Esophagus muscularis mucosa (tissue), 4 donors: ENCODE measurements at places on chromosomes 16 and 17. TPM values are rescaled to one million over a fixed set of nuclear protein-coding genes. Genes with fewer than 3 reads are reported as not detected.

- no peaks in the 10 kb centered on the region for H3K36me3 ChIP-seq
- no peaks in the 10 kb centered on the region for H3K27me3 ChIP-seq
- no peak overlapping the region for H3K27ac ChIP-seq
- no peak for DNase-seq
- peaks cover 45% of the 10 kb centered on the region for H3K4me1 ChIP-seq
- peak overlapping the region; percentile 54 for H3K4me3 ChIP-seq
These were observed 1.3 kb downstream of the SAMD14 start for GRCh38 chr17:50128441-50129352.

- no peak for DNase-seq
- H3K27ac ChIP-seq, result peak overlapping the region; percentile 72
- H3K36me3 ChIP-seq, result no peaks in the 10 kb centered on the region
- no peak overlapping the region for H3K4me3 ChIP-seq
- H3K27me3 ChIP-seq, result no peaks in the 10 kb centered on the region
These were observed 6.4 kb downstream of the USP22 start for GRCh38 chr17:21036361-21036881.

GRCh38 chr17:77686903-77687302, 271.6 kb upstream of the TNRC6C start:
- no peak overlapping the region for H3K27ac ChIP-seq
- H3K4me3 ChIP-seq, result no peak overlapping the region
- H3K36me3 ChIP-seq, result no peaks in the 10 kb centered on the region
- H3K4me1 ChIP-seq, result peaks cover 20% of the 10 kb centered on the region
- no peaks in the 10 kb centered on the region for H3K27me3 ChIP-seq

DNA sequence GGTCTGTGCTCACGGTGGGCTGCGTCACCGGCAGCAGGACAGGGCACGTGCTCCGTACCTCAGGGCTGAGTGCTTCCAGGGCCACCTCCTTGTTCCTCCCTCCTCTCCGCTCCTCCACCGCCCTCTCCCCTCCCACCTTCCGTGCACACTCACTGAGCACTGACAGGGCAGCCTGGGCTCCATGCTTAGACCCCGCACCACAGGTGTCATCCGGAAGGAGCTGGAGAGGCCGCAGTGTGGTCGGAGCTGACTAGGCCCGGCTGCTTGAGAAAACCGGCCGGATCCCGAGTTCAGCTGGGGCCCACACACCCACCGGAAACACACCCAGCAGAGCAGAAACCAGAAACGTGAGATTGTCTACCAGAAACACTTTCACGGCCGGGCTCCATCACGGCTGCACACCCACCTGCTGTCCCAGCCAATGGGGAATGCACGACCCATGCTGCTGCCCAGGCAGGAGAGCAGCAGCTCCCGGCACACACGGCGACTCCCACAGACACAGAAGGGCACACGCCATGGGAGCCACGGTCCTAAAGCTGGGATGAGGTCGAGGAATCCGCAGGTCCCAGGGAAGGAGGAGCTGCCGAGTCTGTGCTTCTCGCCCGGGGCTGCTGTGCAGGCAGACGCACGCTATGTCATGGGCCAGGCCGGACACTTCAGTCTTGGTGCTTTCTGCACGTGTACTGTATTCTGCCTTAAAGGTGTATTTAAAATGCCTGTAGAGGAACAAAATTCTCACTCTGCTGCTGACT, 55.0 kb upstream of the ZNF469 start:
- no peak overlapping the region for H3K4me3 ChIP-seq
- H3K4me1 ChIP-seq, result peaks cover 11% of the 10 kb centered on the region
- H3K27me3 ChIP-seq, result no peaks in the 10 kb centered on the region
- no peaks in the 10 kb centered on the region for H3K36me3 ChIP-seq
- no peak for DNase-seq

TBX21 gene
- 0.63 TPM for total RNA-seq

BCAR1 gene
- total RNA-seq, result 45.7 TPM

DNA sequence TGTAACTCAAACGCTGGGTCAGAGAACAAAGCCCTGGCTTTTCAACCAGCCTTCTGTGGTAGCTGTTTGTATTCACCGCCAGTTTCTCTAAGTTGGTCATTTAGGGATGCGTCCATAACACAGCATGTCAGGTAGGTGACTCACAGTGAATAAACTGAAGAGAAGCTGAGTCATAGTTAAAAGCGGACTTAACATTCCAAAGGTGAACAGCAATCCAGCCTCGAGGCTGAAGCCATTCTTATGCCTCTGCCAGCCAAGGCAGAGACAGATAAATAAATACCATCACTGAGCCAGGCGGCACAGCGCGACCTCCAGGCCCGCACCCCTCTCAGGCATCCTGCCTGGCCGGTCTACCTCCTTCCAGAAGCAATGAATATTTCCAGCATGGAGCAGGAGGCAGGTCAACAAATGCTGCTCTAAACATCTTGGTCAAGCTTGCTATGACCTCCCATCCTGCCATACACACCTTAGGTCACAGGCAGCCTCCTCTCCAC, 12.4 kb upstream of the CACNG4 start:
- no peaks in the 10 kb centered on the region for H3K36me3 ChIP-seq
- DNase-seq, result no peak
- peak overlapping the region; percentile 80 for H3K27ac ChIP-seq
- peaks cover 26% of the 10 kb centered on the region for H3K4me1 ChIP-seq
- H3K27me3 ChIP-seq, result no peaks in the 10 kb centered on the region

- H3K4me1 ChIP-seq, result peaks cover 24% of the 10 kb centered on the region
- H3K4me3 ChIP-seq, result no peak overlapping the region
- no peak overlapping the region for H3K27ac ChIP-seq
- H3K36me3 ChIP-seq, result no peaks in the 10 kb centered on the region
- H3K27me3 ChIP-seq, result no peaks in the 10 kb centered on the region
- DNase-seq, result no peak
These were observed 132.6 kb downstream of the SNX11 start for GRCh38 chr17:48240122-48240521.

GPR179 gene
- total RNA-seq, result under 0.01 TPM

EVPL gene
- 0.98 TPM for total RNA-seq

MYH1 gene
- total RNA-seq, result not detected

PITPNC1 gene
- 14.1 TPM for total RNA-seq

DNA sequence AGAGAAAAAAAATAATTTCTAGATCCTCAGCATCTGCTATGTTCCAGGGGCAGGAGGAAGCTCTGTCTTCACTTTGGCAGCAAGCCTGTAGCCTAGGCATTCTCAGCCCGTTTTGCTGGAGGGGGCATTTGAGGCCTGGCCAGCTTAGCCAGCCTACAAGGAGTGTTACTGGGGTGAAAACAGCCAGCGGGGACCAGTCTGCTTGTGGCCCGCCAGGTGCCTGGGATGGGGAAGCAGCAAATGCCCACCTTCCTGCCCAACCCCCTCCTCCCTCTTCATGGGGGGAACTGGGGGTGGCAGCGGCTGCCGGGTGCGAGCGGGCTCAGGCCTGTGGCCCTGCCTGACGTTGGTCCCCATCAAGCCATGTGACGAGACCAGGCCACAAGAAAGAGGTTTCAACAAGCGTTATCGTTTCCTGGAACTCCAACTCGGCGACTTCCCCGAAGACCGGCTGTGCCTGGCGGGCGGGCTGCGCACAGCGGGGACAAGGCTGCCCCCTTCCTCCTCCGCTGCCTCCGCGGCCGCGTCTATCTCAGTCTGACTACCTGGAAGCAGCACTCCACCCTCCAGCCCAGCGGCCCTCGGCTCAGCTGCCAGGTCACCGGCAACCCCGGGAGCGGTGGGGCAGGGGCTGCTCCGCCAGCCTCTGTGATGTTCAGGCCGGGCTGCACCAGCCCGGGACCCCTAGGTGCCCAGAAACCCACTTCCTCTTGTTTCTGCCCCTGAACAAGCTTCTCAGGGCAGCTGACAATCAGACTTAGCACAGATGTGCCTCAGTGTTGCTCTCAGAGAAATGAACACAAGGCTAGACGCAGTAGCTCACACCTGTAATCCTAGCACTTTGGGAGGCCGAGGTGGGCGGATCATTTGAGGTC, 22.9 kb downstream of the SOCS1 start:
- no peak for DNase-seq
- no peaks in the 10 kb centered on the region for H3K36me3 ChIP-seq
- no peak overlapping the region for H3K4me3 ChIP-seq
- H3K4me1 ChIP-seq, result peaks cover 7% of the 10 kb centered on the region
- no peak overlapping the region for H3K27ac ChIP-seq

DNA sequence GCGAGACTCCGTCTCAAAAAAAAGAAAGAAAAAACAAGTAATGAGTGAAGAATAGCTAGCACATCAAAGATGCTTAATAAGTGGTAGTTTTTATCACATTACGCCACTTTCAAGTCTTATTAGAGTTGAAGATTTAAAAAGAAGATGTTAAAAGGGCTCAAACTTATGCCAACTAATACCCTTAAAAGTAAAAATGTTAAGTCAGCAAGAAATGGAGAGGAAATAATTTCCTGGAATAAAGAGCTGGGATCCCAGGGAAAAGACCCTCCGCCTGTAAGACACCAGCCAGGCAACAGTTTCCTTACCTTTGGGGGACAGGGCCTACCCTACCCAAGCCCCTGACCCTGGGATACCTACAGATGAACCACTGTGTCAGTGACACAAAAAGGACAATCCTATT, 3.6 kb downstream of the XPO6 start:
- peaks cover 50% of the 10 kb centered on the region for H3K4me1 ChIP-seq
- H3K4me3 ChIP-seq, result no peak overlapping the region
- H3K27ac ChIP-seq, result no peak overlapping the region
- no peak for DNase-seq
- H3K36me3 ChIP-seq, result peaks cover 19% of the 10 kb centered on the region

- no peak for DNase-seq
- no peak overlapping the region for H3K4me3 ChIP-seq
- H3K27me3 ChIP-seq, result no peaks in the 10 kb centered on the region
- H3K27ac ChIP-seq, result no peak overlapping the region
These were observed 129.6 kb downstream of the MRM1 start for GRCh38 chr17:36730857-36731490.

DNA sequence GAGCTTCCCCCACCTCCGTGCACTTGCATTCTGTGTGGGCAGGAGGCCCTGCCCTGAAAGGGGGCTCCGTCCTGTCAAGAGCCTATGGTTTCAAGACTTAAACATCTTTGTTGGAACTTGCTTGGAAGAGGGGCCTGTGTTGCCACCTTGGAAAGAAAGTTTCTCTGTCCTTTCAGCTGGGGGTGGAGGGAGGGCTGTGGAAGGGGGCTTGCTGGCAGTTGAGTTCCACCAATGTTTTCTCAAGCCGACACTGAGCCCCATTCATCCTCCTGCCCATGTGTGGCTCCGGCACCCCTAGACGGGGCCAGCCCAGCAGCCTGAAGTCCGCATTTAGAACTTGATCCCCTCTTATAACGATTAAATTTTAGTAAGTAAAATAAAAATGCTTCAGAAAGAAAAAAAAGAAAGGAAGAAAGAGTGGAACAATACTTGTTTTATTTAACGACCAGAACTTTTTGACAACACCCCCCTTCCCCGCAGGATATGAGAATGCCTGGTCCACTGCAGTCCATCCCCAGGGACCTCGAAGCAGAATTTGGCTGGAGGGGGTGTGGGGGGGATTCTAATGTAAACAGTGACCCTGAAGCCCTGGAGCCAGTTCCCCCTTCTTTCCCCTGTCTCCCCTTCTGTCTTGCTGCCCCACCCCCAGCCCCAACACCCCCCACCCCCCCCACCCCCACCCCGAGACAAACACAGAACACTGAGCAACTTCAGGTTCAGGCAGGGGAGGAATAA, 26.9 kb upstream of the CLEC18A start:
- peak overlapping the region; percentile 41 for H3K4me3 ChIP-seq
- no peaks in the 10 kb centered on the region for H3K27me3 ChIP-seq
- H3K27ac ChIP-seq, result peak overlapping the region; percentile 75
- peaks cover 32% of the 10 kb centered on the region for H3K4me1 ChIP-seq

C16orf74 gene
- 2.4 TPM for total RNA-seq

- no peaks in the 10 kb centered on the region for H3K4me1 ChIP-seq
- H3K36me3 ChIP-seq, result peaks cover 34% of the 10 kb centered on the region
- no peak for DNase-seq
- H3K27ac ChIP-seq, result no peak overlapping the region
- H3K4me3 ChIP-seq, result no peak overlapping the region
- no peaks in the 10 kb centered on the region for H3K27me3 ChIP-seq
These were observed 29.8 kb downstream of the PRSS54 start for GRCh38 chr16:58264961-58265479.

GRCh38 chr17:16286009-16286946, 67.0 kb downstream of the CENPV start:
- H3K4me3 ChIP-seq, result peak overlapping the region; percentile 41
- H3K36me3 ChIP-seq, result peaks cover 3% of the 10 kb centered on the region
- H3K27ac ChIP-seq, result peak overlapping the region; percentile 90
- H3K4me1 ChIP-seq, result peaks cover 37% of the 10 kb centered on the region
- no peaks in the 10 kb centered on the region for H3K27me3 ChIP-seq

AANAT gene
- not detected for total RNA-seq

GRCh38 chr17:15742051-15742795, 10.1 kb downstream of the TBC1D26 start:
- no peaks in the 10 kb centered on the region for H3K27me3 ChIP-seq
- no peaks in the 10 kb centered on the region for H3K36me3 ChIP-seq
- H3K4me3 ChIP-seq, result no peak overlapping the region

- H3K4me1 ChIP-seq, result no peaks in the 10 kb centered on the region
- no peak overlapping the region for H3K4me3 ChIP-seq
- no peak for DNase-seq
- no peak overlapping the region for H3K27ac ChIP-seq
These were observed 42.2 kb downstream of the ABAT start for GRCh38 chr16:8716592-8716991.

PRRT2 gene
- 3.6 TPM for total RNA-seq

GRCh38 chr16:87190288-87191230, 126.6 kb downstream of the C16orf95 start:
- no peak overlapping the region for H3K27ac ChIP-seq
- H3K27me3 ChIP-seq, result no peaks in the 10 kb centered on the region
- H3K4me3 ChIP-seq, result no peak overlapping the region
- no peak for DNase-seq
- H3K36me3 ChIP-seq, result no peaks in the 10 kb centered on the region

DNA sequence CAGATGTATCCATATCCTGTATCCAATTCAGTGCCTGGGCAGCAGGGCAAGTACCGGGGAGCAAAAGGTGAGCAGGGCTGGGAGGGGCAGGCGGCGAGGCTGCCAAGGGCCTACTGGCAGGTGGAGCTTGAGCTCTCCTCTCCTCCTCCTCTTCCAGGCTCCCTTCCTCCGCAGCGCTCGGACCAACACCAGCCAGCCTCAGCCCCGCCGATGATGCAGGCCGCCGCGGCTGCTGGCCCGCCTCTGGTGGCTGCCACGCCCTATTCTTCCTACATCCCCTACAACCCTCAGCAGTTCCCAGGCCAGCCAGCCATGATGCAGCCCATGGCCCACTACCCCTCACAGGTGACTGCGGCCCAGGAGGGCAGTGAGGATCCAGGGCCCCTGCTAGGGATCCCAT, 11.6 kb downstream of the ATXN2L start:
- H3K4me3 ChIP-seq, result no peak overlapping the region
- DNase-seq, result no peak
- no peaks in the 10 kb centered on the region for H3K4me1 ChIP-seq

DNA sequence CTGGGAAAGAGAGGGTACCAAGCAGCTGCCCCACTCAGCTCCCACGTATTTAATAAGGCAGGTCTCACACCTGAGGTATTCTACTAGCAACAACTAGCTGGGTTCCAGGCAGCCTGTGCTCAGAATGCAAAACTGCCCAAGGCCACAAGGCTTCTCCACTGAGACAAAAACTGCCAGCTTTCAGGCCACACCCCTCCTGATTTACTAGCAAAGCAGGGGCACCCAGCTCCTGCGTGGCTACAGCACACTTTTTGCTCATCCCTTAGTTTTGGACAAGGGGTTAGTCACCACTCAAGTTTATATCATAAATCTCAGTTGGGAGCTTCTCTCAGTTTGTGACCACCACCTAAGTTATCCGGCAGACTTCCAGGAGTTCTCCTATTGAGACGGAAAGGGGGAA, 494.6 kb downstream of the CDH11 start:
- DNase-seq, result no peak
- no peak overlapping the region for H3K27ac ChIP-seq
- H3K4me3 ChIP-seq, result no peak overlapping the region
- H3K27me3 ChIP-seq, result no peaks in the 10 kb centered on the region
- H3K36me3 ChIP-seq, result no peaks in the 10 kb centered on the region

HIGD1B gene
- 7.4 TPM for total RNA-seq
